ENCODE measurements at places on chromosomes 4 and X. TPM values are rescaled to one million over a fixed set of nuclear protein-coding genes. Genes with fewer than 3 reads are reported as not detected.

DNA sequence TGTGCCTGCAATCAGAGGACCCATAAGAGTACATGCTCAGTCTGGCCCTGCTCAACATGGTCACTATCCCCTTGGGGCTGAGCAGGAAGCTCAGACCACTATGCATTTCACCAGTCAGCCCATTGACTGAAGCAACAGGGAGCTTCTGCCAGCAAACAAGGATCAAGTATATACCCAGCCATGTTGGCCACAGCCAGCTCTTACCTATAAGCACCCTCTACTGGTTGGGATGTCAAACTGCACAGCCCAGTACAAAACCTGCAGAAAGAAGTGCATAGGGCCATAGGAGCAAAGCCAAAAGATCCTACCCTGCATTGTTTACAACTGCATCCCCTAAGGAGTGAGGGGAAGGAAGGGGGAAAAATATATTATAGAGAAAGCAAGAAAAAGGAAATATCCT is 214.4 kb upstream of the CPEB2 start:
- no peak for DNase-seq

DNA sequence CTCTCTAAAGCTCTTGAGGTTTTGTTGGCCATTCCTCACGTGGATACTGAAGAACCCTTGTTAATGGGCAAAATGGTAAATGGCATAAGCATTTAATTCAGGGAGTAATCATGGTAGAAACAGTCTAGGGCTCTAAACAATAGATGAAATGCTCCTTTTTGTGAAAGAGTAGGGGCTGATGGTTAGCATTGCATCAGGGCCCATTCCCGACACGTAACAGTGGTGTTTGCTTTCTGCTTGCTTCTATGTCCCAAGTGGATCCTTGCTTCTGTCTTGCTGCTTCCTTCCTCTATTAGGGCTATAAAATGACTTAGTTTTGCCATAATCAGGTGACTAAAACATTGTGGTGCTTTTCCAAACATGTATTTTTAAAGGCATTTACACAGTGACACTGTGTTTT is 230.9 kb upstream of the AFF2 start:
- DNase-seq, result no peak

DNA sequence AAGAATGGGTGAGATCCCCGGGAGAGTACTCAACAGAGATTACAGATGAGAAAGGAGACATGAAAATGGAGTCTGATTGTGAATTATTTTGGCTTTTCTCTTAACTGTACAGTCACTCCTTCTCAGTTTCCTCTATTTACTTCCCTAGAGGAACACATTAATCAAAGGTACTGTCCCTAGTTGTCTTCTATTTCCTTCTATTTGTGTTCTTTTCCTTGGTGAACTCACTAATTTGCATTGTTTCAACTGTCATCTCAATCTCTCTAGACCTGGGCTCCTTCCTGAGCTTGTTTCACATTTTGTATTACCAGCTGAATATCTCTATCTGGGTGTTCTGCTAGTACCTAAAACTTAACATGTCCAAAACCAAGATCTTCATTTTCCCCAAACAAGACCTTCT is 59.8 kb downstream of the ABCB7 start:
- DNase-seq, result no peak

DNA sequence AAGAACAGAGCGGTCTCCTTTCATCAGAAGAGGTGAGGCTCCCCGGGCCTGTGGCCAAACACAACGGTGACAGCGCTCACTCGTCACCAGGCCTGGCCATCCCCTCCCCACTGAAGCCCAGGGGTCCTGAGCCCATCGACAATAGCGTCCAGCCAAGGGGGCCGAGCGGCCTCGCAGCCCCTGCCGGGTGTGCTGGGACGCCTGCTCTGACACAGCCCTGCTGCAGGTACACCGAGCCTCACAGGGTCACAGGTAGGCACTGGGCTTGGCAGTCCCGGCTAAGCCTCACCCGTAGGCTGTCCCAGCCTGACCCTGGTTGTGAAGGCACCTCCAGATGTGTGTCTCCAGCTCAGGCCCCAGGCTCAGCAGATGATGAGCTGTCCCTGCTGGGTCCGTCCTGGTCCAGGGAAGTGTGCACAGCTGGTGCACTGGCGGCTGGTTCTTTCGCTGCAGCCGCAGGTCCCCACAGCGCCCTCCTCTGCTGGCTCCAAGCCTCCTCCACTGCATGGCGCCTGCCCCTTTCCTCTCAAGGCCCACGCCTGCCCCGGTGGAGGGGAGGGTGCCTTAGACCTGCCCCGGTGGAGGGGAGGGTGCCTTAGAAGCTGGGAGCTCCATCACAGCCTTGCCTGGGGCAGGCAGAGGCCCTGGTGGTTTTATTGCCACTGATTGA is 21.5 kb downstream of the UVSSA start:
- peak; percentile 22 for DNase-seq

Gene EVC2
- total RNA-seq, result 1.6 TPM

DNA sequence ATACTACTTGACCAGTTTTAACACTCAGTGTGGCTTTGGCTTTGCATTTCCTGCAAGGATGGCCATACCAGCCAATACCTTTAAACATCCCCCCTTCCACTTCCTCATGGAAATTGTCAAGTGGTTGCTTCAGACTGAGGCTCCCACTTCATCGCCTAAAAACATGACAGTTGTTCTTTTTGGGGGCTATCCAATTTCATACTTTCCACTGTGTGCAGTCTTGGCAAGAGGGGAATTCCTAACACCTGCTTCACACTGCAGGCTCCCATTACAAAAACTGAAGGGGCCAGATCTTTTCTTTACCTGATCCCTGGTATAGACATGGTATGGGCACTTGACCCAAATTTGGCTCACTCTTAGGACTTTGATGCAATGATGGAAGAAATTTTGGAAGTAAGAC is 28.5 kb upstream of the TSR2 start:
- DNase-seq, result no peak

DNA sequence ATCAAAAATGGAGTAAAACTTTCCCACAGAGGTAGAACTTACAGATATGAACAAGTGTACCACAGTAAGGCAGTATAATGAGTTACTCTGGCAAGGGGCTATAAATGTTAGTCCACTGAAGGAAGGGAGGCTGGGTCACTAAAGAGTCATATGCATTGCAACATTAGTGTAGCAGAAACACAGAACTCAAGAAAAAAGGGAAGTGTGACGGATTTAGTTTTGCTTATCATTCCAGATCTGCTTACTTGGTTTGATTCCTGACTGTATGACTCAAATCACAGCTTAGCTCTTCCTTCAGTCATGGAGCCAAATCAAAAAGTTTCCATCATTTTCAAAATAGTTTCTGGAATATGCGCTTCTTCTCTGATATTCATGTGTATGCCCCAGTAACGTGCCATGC is 148.7 kb downstream of the FSTL5 start:
- DNase-seq, result no peak

DNA sequence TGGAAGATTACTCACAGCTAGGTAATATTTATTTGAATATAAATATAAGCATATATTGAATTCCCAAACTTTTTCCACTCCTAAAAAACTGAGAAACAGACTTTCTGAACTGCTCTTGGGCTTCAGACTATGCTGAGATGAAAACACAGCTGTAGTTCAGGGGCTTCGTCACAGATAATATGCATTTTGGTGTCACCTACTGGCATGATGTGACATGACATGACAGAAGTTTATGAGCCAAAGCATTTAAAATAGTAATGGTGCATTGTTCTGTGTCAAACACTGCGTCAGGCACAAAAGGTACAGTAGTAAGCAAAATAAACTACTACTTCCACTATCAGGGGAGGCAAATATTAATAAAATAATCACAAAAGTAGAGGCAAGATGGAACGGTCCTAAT is 171.3 kb downstream of the BTC start:
- DNase-seq, result no peak

DNA sequence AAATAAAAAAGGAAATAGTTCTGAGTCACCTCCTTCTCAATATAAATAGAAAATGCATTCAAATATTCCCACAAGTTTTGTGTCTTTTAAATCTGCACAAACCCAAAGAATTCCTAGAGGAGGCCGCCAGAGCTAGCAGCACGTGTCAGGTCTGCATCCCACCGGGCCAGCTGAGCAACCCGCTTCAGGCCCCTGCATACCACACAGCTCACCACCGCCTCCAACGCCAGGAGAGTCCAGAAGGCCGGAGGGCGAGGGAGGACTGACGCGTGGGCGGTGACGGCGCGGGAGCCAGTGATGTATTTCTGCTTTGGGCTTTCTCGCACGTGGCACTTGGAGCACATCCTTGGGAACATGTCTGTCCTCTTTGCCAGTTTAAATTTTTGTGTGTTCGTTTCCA is 61.9 kb upstream of the CLDN34 start:
- DNase-seq, result no peak

Gene DKK2
- 0.75 TPM for total RNA-seq

DNA sequence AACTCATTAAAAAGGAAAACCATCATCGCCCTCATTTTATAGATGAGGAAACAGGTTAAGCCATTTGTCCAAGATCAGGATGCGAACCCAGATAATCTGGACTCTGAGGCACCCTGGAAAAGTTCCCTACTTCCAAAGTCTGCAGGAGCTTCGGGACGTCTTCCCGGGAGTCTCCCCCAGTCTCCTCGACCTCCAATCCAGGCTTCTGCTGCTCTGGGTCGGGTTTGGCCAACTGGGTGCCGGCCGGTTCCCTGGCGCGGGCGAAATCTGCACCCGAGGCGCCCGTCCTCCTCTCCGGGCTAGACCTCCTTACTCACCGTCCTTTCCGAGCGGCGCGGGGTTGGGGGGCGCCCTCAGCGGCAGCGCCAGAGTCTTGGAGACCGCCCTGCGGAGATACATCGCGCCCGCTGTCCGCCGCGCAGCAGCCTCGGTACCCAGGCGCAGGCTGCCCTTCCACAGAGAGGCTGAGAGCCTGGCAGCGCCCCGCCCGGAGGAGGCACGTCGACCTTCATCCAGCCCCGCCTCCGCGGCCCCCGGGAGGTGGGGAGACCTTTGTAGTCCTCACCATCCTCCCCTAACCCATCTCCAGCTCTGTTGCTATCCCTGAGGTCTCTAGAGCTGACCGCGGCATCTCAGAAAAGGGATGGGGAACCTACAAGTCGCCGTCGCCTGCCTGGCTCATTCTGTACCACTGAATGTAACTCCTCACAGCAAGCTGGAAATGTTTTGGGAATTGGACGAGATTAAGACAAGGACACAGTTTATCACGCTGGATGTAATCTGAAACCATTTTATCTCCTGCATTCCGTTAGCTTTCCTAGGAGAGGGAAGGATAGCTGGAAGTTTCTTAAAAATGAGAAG is at the start of gene MGARP:
MGARP (minus strand) TSS at position 466 of the 861 bp plus-strand sequence; CDS start at position 399, 67 bp downstream.
- DNase-seq, result peak; percentile 53

Gene FAM9B
- not detected for total RNA-seq

Data from Right ventricle myocardium superior (tissue), 1 donor.